ENCODE measurements at places on chromosomes 11 and 22. TPM values are rescaled to one million over a fixed set of nuclear protein-coding genes. Genes with fewer than 3 reads are reported as not detected.

GRCh38 chr11:7306900-7307299, 55.2 kb downstream of the SYT9 start:
- no peak for DNase-seq
- H3K27me3 ChIP-seq, result no peaks in the 10 kb centered on the region
- H3K27ac ChIP-seq, result no peak overlapping the region
- no peaks in the 10 kb centered on the region for H3K4me1 ChIP-seq
- H3K36me3 ChIP-seq, result no peaks in the 10 kb centered on the region

- no peak overlapping the region for H3K27ac ChIP-seq
- no peaks in the 10 kb centered on the region for H3K27me3 ChIP-seq
- no peak overlapping the region for H3K4me3 ChIP-seq
- no peaks in the 10 kb centered on the region for H3K36me3 ChIP-seq
- DNase-seq, result peak; percentile 96
Measured at GRCh38 chr11:117861151-117862018, 15.1 kb downstream of the FXYD6 start.

- no peak overlapping the region for H3K4me3 ChIP-seq
- no peaks in the 10 kb centered on the region for H3K4me1 ChIP-seq
- no peaks in the 10 kb centered on the region for H3K27me3 ChIP-seq
- no peaks in the 10 kb centered on the region for H3K36me3 ChIP-seq
- no peak for DNase-seq
- no peak overlapping the region for H3K27ac ChIP-seq
Measured at GRCh38 chr11:64592656-64593055, 1.6 kb downstream of the SLC22A12 start.

GRCh38 chr22:23305321-23305910, 125.1 kb downstream of the BCR start:
- no peak overlapping the region for H3K27ac ChIP-seq
- H3K36me3 ChIP-seq, result peaks cover 38% of the 10 kb centered on the region
- DNase-seq, result no peak
- no peaks in the 10 kb centered on the region for H3K27me3 ChIP-seq

DNA sequence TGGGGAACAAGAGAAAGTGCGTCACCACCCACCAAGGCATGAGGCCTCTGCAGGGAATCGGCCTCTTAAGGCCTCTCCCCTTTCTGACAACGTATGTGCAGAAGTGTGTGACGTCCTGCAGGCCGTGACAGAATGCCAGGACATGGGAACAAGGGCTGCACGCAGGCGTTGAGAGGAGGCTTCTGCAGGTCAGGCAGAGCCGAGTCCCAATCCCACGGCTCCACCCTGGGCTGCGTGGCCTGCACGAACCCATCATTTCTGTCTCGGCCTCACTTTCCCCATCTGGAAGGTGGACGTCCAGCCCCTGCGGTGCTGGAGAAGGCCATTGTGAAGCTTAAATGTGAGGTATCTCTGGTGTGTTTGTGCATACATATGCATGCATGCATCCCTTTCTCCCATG, 61.8 kb downstream of the SHANK2 start:
- peaks cover 22% of the 10 kb centered on the region for H3K36me3 ChIP-seq
- no peak overlapping the region for H3K27ac ChIP-seq
- H3K27me3 ChIP-seq, result no peaks in the 10 kb centered on the region
- no peak overlapping the region for H3K4me3 ChIP-seq

DNA sequence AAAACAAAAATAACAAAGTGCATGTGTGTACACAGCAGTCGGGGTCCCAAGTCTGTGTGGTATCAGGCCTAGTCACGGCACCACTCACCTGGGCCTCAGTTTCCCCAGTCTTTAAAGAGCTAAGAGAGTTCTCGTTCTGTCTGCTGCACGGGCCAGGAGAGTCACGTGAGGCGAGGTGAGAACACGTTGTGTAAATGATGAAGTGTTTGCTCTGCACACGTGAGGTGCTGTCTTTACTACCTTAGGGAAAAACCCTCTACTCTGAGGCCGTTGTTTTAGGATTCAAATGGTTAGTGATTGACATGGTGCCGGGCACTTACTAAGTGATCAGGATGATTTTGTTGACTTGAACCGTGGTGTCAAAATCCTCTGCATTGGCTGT, 86.5 kb upstream of the PPARA start:
- 0 out of 2 replicates have a peak, but pooled peaks cover under 1% of the 10 kb centered on the region for H3K27me3 ChIP-seq
- no peak overlapping the region for H3K4me3 ChIP-seq
- H3K4me1 ChIP-seq, result no peaks in the 10 kb centered on the region
- DNase-seq, result no peak
- no peaks in the 10 kb centered on the region for H3K36me3 ChIP-seq
- H3K27ac ChIP-seq, result no peak overlapping the region

GRCh38 chr11:46718155-46719019, 626 bp upstream of the F2 start:
- no peaks in the 10 kb centered on the region for H3K36me3 ChIP-seq
- no peak overlapping the region for H3K4me3 ChIP-seq
- no peak for DNase-seq
- no peaks in the 10 kb centered on the region for H3K4me1 ChIP-seq
- no peaks in the 10 kb centered on the region for H3K27me3 ChIP-seq
- H3K27ac ChIP-seq, result no peak overlapping the region

- peaks cover 16% of the 10 kb centered on the region for H3K36me3 ChIP-seq
- H3K27ac ChIP-seq, result no peak overlapping the region
- no peak for DNase-seq
- H3K27me3 ChIP-seq, result no peaks in the 10 kb centered on the region
Measured at GRCh38 chr11:63839508-63840355, 822 bp downstream of the MARK2 start.

GRCh38 chr22:42632096-42632495, 8.3 kb downstream of the ATP5MGL start:
- H3K36me3 ChIP-seq, result peaks cover 5% of the 10 kb centered on the region
- DNase-seq, result peak; percentile 36
- H3K4me3 ChIP-seq, result no peak overlapping the region
- H3K27ac ChIP-seq, result no peak overlapping the region

GRCh38 chr11:10208131-10208575, 85.9 kb downstream of the SBF2 start:
- peaks cover 15% of the 10 kb centered on the region for H3K36me3 ChIP-seq
- H3K27ac ChIP-seq, result no peak overlapping the region
- no peaks in the 10 kb centered on the region for H3K27me3 ChIP-seq
- peaks cover 5% of the 10 kb centered on the region for H3K4me1 ChIP-seq
- no peak overlapping the region for H3K4me3 ChIP-seq

DNA sequence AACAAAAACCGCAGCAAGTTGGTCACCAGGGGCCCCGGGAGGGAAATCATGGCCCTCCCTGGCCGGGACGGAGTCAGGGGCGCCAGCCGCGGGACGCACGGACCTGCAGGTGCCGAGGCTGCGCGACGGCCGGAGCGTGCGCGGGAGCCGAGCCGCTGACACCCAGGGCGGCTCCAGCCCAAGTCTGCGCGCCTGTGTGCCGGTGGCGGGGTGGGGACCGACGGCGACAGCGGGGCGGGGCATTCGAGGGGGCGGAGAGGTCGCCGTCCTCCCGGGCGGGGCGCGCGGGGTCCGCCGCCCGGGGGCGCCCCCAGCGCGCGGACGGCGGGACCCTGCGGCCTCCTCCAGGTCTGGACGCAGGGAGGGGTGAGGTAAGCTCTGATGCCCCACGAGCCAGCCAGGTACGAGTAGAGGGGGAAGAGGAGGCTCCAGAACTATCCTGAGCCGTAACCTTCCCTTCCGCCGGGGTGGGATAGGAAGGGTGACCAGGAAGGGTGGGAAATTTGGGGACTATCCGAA, at the start of gene ESAM:
Gene ESAM, minus strand, starts transcription at position 186 of the 519 bp plus-strand sequence. Its CDS starts 136 bp downstream, at position 50.
- peaks cover 9% of the 10 kb centered on the region for H3K36me3 ChIP-seq
- peak within 1 kb of the TSS; percentile 75 for H3K4me3 ChIP-seq
- no peaks in the 10 kb centered on the region for H3K4me1 ChIP-seq
- H3K27me3 ChIP-seq, result peaks cover 45% of the 10 kb centered on the region
- DNase-seq, result peak; percentile 53

DNA sequence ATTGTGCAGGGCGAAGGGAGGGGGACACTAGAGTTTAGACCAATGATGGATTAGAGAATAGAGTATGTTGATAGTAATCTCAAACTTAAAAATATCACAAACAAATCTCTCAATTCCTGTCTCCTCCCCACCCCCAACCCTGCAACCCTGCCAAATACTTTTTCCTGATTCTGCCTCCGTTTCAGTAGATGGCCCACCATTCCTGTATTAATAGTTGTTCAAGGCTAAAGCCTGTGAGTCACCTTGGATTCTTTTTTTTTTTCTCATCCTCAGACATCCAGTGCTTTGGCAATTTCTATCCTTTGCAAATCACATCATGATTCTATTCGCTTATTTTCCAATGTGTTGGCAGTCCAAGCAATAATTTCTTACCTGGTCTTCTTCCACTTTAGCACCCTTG, 207.9 kb downstream of the DYNC2H1 start:
- H3K27me3 ChIP-seq, result no peaks in the 10 kb centered on the region
- H3K4me3 ChIP-seq, result no peak overlapping the region
- H3K4me1 ChIP-seq, result no peaks in the 10 kb centered on the region
- DNase-seq, result no peak
- no peak overlapping the region for H3K27ac ChIP-seq

DNA sequence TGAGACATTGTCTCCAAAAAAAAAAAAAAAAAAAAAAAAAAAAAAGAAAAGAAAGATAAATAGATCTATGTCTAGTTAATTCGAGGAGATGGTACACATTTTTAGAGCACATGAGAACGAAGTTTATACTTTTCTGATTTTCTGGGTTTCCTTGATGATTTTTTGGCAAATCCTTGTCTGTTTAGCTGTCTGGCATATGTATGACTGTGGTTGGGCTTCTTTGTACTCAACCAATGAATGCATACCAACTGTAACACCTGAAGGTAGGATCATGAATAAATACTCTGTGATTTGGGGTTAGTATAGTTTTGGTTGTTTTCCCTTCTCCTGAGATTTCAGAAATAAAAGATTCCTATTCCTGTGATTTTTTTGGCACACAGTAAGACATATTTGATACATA, 63.1 kb downstream of the ARHGEF12 start:
- no peak overlapping the region for H3K4me3 ChIP-seq
- DNase-seq, result no peak
- H3K27me3 ChIP-seq, result no peaks in the 10 kb centered on the region
- H3K27ac ChIP-seq, result no peak overlapping the region
- H3K36me3 ChIP-seq, result peaks cover 18% of the 10 kb centered on the region

The SEC14L6 gene
- total RNA-seq, result 1.1 TPM

The SPON1 gene
- 0.22 TPM for total RNA-seq

The RPS25 gene
- total RNA-seq, result 1,450 TPM

The PHF21A gene
- 33.8 TPM for total RNA-seq

The NRIP3 gene
- 4.2 TPM for total RNA-seq

Data from H9 (cell line).